Renal cortex interstitium (tissue), 15 donors: ENCODE measurements at places on chromosomes 5 and 9. TPM values are rescaled to one million over a fixed set of nuclear protein-coding genes. Genes with fewer than 3 reads are reported as not detected.

The NR6A1 gene
- polyA plus RNA-seq: 1.5 TPM

The SNX2 gene
- polyA plus RNA-seq: 144 TPM

The SLC25A2 gene
- not detected for polyA plus RNA-seq

The LEAP2 gene
- 5.7 TPM for polyA plus RNA-seq

The GPRIN1 gene
- polyA plus RNA-seq: 2.3 TPM

The CDHR2 gene
- 21.5 TPM for polyA plus RNA-seq

The IL9 gene
- not detected for polyA plus RNA-seq

The PCDHA11 gene
- polyA plus RNA-seq: 0.17 TPM

The BTNL8 gene
- 0.79 TPM for polyA plus RNA-seq

The SCGB3A2 gene
- 0.41 TPM for polyA plus RNA-seq

GRCh38 chr5:12102151-12102550, 197.9 kb upstream of the CTNND2 start:
- DNase-seq: no peak

GRCh38 chr9:128314697-128315096, 7.5 kb downstream of the TRUB2 start:
- DNase-seq: no peak

- peak; percentile 90 for DNase-seq
Observed at GRCh38 chr5:181191526-181192336, 13.3 kb downstream of the TRIM7 start.

- no peak for DNase-seq
Observed at GRCh38 chr5:149410071-149410470, 31.0 kb upstream of the IL17B start.

DNA sequence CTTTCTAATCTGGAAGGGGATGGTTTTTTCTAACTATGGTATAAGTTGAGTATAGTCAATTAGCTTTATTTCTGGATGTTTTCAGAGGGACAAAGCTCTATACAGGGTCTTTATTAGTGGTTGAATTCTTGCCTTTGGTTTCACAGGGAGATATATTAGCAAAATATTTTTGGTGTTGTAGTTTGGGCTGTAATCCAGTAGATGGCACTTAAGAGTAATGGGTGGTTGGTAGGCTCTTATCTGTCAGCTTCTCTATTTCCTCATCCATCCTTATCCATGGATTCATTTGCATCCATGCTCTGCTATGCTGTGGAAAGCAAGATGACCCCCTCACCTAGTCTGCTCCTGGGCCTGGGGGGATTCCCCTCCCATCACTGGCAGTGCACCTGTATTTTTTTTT, 363.6 kb upstream of the CYLC2 start:
- DNase-seq: no peak

GRCh38 chr5:4981608-4982007, 158.5 kb upstream of the ADAMTS16 start:
- DNase-seq: no peak

DNA sequence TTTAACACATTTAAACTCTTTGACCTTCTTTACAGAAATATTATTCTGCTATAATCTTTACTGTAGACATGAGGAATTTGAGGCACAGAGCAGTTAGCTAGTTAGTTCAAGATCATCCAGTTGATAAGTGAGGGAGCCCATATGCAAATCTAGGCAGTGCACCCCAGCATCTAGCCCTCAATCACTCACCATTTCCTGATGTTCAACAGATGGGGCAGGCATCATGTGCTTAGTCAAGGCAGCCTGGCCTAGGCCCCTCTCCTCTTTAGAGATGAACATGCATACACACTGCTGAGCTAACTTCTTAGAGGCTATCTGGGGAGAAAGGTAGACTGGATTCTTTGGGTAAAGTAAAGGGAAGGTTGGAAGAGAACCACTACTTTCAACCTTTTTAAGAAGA, 206.8 kb upstream of the SLC24A2 start:
- DNase-seq: no peak

GRCh38 chr9:129202613-129203555, 24.8 kb upstream of the IER5L start:
- DNase-seq: no peak

DNA sequence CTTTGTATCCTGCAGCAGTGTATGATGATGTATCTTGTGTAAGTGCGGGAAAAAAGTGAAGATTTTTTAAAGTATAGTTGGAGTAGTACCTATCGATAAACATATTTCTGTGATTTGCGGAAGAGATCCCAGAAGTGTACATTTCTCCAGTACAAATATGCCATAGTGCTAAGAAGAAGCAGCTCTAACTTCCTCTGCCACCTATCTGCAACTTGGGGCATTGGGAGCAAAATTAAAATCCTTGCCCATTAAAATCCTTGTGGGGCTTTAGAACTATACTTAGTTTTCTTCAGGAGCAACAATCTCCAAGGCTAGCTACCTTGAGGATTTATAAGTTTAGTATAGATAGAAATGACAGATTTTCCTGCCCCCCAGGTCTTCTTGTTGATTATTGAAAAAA, 123.7 kb downstream of the VCAN start:
- no peak for DNase-seq

DNA sequence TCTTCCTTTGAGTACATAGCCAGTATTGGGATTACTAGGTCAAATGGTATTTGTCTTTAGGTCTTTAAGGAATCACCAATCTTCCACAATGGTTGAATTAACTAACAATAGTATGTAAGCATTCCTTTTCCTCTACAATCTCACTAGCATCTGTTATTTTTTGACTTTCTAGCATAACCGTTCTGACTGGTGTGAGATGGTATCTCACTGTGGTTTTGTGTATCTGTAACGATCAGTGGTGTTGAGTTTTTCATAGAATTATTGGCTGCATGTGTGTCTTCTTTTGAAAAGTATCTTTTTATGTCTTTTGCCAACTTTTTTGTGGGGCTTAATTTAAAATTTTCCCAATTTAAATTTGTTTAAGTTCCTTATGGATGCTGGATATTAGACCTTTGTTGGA, 81.5 kb upstream of the ASTN2 start:
- no peak for DNase-seq

GRCh38 chr9:111994831-111995458, 98.3 kb downstream of the UGCG start:
- no peak for DNase-seq

- DNase-seq: no peak
Observed at GRCh38 chr5:86665984-86666760, 48.4 kb downstream of the COX7C start.

GRCh38 chr5:74201334-74202081, 439.0 kb downstream of the ENC1 start:
- DNase-seq: no peak

DNA sequence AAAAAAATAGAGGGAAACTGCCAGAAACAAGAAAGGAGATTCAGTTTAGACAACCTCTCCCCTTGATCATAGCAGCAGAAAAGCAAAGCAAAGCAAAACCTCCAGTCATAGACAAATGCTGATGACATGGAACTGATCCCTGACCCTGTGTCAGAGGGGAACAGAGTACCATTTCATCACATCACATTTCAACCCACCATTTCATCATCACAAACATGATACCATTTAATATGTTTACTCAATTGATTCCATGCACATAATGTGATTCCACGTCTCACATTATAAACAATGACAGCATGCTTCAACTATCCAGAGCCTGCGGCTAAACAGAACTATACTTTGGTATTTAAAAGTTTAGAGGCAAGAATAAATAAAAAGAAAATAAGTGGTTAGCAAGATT, 28.7 kb upstream of the ACOT12 start:
- no peak for DNase-seq

GRCh38 chr9:13597004-13597403, 317.5 kb upstream of the MPDZ start:
- DNase-seq: no peak

- DNase-seq: no peak
Observed at GRCh38 chr9:93825348-93826115, 129.6 kb downstream of the BARX1 start.

DNA sequence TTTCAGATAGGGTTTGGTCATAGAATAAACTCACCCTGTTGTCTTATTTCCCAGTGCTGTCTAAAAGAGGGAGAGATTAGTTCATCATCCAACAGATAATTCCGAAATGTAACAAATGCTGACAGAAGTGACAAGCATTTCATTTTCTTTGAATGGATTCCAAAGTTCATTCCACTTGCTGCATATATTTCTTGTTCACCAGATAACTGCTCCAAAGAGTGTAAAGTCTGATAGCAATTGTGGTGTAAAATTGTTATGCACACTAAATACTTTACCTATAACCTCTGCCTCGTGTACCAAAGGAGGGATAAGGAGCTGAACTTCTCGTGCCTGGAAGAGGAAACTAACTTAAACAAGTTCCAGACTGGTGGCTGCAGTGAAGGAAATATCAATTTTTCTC, 290.0 kb upstream of the ADAMTSL1 start:
- no peak for DNase-seq

GRCh38 chr9:134146774-134147493, 11.1 kb downstream of the WDR5 start:
- DNase-seq: no peak

DNA sequence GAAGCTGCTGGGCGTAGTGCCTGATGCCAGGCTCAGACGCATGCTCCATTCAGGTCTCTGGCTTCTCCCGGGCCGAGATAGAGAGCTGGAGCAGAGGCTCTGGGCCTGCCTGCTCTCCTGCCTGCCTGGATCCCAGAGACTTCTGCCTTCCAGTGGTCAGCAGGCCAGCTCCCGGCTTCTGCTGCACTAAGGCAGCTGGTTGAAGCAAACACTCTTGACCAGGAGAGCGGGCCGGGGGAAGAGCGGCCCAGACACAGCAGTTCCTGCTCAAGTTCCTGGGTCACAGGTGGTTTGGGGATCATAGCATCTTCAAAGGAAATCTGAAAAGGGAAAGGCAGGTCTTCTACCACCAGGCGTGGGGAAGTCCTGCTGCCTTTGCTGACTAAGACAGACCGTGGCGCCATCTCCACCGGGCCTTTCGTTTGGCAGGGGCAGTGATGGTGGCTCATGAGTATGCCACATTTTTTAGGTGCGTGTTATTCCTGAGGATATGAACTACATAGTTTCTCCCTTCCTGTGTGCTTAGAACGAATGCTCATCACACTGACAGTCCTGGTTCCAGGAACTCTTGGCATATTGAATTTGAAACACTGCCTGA, 31.1 kb downstream of the AK8 start:
- no peak for DNase-seq

- DNase-seq: no peak
Observed at GRCh38 chr9:75814667-75815066, 75.8 kb upstream of the PCSK5 start.

- no peak for DNase-seq
Observed at GRCh38 chr5:81948349-81948748, 23.5 kb upstream of the ATG10 start.

GRCh38 chr5:150121448-150122157, 34.0 kb downstream of the PDGFRB start:
- DNase-seq: no peak
